ENCODE measurements at places on chromosomes 16 and 17.
A peak's percentile ranks its signal among the peaks of the same experiment; 100 is the strongest.

GRCh38 chr17:77487677-77488530 lies 347.1 kb downstream of the SEC14L1 start:
- peak; percentile 87 for DNase-seq

GRCh38 chr17:43312011-43312410 lies 78.2 kb upstream of the RNU2-1 start:
- no peak for DNase-seq

DNA sequence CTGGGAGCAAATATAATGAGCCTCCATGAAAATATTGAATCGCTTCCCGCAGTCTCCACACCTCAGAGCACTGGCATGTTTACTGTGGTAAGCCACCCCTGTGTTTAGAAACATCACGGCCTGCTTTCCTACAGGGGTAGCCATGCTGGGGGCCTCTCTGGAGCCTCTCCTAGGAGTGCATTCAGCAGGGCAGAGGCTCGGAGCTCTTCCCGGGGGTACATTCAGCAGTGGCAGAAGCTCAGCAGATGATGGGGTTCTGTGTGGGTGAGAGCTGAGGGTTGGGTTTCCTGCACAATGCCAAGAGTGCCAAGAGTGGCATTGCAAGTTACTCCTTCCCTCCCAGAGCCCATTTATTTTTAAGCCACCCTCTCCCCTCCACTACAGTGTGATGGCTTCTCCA lies 386.6 kb downstream of the SEC14L1 start:
- no peak for DNase-seq

DNA sequence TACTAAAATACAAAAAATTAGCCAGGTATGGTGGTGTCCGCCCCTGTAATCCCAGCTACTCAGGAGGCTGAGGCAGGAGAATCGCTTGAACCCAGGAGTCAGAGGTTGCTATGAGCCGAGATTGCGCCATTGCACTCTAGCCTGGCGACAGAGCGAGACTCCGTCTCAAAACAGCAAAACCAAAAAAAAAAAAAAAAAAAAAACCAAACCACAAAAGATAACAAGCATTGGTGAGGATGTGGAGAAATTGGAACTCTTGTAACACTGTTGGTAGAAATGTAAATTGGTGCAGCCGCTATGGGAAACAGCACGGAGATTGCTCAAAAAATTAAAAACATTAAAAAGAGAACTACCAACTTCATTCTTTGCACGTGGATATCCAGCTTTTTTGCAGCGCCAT lies 119.4 kb downstream of the OR1D5 start:
- DNase-seq = peak; percentile 7

DNA sequence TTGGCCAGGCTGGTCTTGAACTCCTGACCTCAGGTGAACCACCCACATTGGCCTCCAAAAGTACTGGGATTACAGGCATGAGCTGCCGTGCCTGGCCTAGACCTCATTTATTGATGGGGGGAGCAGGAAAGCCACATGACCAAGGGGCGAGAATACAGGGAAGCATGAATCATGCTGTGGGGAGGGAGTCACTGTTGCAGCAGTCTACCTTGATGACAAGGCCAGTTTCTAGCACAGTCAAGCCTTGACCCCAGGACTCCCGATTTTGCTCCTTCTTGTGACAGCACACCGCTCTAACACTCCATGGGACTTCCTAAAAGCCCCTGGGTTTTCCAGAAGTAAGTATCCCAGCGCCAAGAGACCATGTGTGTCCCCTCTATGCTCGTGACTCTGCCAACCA lies 42.9 kb upstream of the IRF8 start:
- DNase-seq = no peak
